ENCODE measurements at places on chromosomes 2 and 18.

DNA sequence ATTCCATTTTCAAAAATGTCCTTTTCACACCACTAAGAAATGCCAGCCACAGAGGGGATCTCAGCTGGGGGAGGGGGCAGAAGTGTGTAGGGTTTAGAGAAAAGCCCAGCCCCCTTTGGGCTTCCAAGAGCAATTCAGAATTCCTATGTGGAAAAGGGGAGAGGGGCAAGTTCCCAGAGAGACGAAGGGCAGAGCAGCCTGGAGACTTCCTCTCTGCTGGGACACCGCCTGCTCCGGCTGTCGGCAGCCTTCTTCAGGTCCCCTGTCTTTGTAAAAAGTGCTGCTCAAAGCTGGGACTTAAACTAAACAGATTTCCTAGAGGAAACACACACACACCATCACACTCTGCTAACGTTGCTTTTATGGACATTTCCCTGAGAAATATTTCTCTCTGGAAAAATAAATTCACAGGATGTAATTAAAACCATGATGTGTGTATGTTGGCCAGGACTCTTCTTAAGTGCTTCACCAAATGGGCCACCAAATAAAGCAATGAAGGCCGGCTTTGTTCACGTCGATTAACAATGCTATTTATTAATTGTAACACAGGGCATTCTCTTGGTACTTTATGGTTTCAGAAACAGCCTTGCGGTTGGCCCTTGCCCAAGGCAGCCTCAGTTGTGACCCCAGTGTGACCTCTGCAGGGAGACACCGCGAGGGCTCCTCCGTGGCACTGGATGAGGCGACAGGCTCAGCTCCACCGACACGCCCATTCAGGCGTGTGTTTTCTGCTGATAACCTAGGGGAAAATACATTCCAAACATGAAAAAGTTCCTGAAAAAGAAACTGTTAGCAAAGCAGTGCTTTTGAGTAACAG lies 5.6 kb upstream of the ASB1 start:
- no peak for DNase-seq

DNA sequence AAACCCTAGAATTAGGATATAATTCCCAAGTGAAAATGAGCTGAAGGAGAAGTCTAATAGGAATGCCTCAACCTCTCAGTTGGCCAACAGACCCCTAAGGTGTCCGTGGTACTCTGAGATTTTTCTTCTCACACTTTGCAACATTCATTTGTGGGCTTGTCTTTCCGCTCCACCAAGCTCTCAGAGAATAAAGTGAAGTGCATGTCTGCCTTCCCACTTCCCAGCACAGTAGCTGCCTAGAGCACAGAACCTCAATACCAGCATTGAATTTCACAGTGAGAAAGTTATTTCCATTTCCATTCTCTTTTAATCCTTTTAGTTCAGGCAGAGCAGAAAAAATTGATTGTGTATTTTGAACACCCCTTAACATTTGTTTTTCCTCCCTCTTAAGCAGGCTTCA lies 451.8 kb downstream of the TGIF1 start:
- no peak for DNase-seq

GRCh38 chr2:209640358-209640757 lies 131.3 kb upstream of the UNC80 start:
- no peak for DNase-seq

DNA sequence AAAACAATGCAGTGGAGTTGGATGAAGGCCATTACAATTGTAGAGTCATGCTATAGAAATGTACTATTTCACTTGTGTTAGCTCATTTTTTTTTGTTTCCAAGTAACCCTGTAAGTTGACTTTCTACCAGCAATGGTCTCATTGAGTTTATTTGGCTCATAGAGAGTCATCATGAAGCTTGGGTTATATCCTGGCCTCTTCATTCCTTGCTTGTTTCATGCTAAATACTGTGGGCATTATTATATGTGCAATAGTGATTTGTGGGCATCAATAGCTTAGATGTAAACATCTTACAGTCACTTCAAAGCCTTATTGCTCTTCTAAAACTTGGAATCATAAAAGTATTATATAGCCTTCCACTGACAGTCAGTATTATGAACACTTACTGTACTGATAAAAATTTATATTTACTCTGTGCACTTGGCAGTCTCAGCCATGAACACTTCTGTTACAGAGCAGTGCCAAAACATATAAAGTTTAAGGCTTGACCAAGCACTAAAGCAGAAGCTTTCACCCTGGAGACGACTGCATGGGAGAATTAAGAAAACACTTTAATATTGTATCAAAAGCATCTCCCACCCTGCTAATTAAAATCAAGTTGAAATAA lies 751.2 kb downstream of the SATB2 start:
- DNase-seq = no peak

DNA sequence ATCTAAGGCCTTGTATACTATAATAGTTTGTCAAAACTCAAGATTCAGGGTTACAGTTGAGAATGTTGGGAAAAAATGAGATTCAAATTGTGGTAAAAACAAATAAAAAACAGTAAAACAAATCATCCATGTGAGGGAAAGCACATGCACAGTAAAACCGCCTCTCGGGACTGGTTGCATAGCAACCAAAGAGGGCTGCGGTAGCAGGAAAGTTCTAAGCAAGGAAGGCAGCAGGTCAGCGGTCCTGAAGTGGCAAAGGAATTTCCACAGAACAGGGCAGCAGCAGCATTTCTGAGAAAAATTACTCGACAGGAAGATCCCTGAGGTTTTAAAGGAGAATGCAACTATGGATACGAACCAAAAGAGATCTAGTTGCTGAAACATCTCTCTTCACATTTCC lies 93.7 kb downstream of the DYNAP start:
- DNase-seq = no peak

DNA sequence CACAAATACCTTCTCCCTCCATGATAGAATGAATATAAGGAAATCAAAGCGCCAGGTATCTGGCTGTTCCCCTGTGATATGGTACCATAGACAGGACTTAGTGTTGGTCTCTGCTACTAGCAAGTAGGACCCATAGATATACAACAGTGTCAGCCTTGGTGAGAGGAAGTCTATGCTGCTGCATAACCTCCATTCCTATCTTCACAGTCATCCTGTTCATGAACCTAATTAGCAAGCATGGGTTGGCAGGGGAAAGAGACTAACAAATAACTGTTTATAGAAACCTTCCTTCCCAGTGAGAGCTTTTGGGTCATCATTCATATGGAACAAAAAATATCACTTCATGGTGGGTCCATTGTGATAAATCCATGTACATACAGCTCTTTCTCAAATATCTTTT lies 188.9 kb upstream of the FAM98A start:
- DNase-seq = no peak

DNA sequence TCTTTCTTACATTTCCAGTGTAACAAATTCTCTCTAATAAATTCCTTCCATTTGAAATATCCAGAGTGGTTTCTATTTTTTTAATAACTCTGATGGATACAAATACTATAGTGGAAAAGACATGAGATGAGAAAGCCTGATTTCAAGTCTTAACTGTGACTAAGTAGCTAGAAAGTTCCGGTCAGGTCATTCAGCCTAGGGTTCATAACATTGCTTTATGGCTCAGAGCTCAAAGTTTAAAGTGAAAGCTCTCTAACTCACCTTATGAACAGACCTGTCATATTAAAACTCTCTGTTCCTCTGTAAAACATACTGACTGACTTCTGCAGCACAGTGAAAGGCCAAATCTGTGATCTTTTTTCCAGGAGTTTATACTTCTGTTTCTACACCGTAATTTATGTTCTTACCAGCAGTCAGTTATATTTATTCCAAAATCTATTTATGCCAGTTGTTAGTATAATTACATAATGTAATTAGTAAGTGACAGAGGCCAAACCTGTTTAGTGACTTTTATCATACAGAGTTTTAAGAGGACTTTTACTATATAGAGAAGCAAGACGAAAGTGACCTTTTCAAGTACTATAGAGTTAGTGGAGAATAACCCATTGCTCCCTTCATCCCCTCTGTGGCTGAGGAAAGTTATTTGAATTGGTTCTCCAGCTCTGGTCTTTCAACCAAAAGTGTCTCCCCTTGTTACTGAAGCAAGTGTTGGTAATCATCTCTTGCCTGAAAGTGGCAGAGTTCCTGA lies 118.8 kb upstream of the PDE1A start:
- DNase-seq = no peak

DNA sequence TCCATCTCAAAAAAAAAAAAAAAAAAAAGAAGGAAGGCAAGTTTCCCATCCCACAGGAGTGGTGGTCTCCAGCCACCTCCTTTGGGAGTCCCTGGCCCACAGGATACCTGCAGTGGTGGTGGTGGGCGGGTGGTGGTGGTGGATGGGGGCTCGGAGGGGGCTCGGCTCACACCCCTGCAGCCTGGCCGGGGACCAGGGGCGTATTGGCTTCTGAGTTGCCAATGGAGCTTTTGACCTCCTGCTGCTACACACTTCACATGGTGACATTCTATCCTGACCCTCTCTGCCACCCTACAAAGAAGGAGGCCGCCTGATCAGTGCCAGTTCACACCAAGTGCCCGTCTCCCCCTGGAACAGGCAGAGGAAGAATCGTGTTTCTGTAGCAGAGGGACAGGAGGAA lies 119.6 kb downstream of the NFATC1 start:
- no peak for DNase-seq

GRCh38 chr18:62412231-62412979 lies 87.3 kb downstream of the TNFRSF11A start:
- no peak for DNase-seq

GRCh38 chr2:64943387-64944150 lies 45.6 kb upstream of the SLC1A4 start:
- no peak for DNase-seq

- DNase-seq = no peak
Measured at GRCh38 chr2:26455037-26455669, 22.8 kb downstream of the OTOF start.
